Breast epithelium (tissue), 4 donors: ENCODE measurements at places on chromosomes 16 and 17. TPM values are rescaled to one million over a fixed set of nuclear protein-coding genes. Genes with fewer than 3 reads are reported as not detected.
A peak's percentile ranks its signal among the peaks of the same experiment; 100 is the strongest.

DNA sequence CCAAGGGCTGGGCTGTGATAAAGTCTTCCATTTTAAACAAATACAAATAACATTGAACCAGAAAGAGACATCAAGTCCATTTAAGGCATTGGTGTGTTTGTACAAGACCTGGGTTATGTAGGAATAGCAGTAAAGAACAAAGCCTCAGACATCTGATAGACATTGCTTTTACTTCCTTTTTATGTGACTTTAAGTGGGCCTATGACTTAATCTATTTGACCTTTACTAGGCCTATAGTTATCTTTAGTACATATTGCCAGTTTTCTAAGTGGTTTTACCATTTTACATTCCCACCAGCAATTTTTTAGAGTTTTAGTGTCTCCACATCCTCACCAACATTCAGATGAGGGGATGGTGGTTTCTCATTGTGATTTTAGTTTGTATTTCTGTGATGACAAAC is 298.8 kb downstream of the ZFHX3 start:
- H3K27ac ChIP-seq, result no peak overlapping the region
- H3K27me3 ChIP-seq, result no peaks in the 10 kb centered on the region
- H3K4me1 ChIP-seq, result no peaks in the 10 kb centered on the region
- H3K36me3 ChIP-seq, result no peaks in the 10 kb centered on the region
- no peak overlapping the region for H3K4me3 ChIP-seq
- DNase-seq, result no peak

- no peaks in the 10 kb centered on the region for H3K36me3 ChIP-seq
- peak overlapping the region; percentile 95 for H3K27ac ChIP-seq
- no peak for DNase-seq
- H3K4me1 ChIP-seq, result peaks cover 3% of the 10 kb centered on the region
These were observed 663 bp downstream of the CYB5D1 start for GRCh38 chr17:7858522-7858810.

KRTAP4-12 gene
- total RNA-seq, result not detected

DNA sequence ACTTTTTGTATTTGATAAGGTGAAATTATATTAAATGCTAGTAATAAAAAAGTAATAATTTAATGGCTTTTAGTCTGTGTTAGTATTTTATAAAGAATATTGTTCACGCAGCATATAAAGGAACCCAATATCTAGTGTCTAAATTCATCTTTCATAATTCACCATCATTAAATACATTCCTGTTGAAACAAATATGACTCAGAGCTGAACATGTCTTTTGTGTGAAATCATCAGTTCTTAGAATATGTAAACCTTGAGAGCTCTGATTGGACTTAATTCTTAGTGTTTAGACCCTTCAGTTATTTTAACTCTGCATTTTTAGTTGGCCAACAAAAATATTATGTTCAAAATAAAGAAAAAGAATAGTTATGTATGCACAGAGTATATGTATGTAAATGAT is 71.8 kb downstream of the ABHD15 start:
- DNase-seq, result no peak
- H3K4me1 ChIP-seq, result no peaks in the 10 kb centered on the region
- H3K4me3 ChIP-seq, result no peak overlapping the region
- H3K36me3 ChIP-seq, result peaks cover 6% of the 10 kb centered on the region
- no peak overlapping the region for H3K27ac ChIP-seq

DNA sequence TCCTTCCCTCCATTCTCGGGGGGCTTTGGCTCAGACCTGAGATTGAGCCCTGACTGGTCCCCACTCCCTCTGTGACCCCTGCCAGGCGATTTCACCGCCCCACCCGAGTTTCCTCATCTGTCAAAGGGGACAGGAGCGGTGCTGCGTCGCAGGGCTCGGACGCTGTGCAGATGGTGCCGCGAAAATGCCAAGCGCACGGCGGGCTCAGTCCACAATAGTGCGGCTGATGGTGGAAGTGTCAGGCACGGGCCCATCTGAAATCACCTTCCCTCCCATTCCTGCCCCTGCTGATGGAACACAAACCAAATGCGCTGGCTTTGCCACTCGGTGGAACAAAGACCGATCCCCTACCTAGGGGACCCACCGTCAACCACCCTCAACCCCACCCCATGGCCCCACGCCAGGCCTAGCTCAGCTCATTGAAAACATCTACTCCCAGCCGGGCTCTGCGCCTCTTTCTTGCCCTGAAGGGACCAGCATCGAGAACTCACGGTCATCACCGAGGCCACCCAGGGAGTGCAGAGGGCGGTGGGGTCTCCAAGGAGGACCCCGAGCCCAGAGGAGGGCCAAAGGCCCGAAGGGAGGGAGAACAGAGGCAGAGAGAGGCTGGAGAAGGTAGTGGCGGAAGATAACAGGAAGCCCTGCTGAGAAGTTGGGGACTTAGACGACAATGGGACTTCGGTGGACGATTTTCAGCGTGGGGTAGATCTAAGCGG is 1.4 kb downstream of the CARHSP1 start:
- peak overlapping the region; percentile 79 for H3K4me3 ChIP-seq
- H3K27ac ChIP-seq, result peak overlapping the region; percentile 83
- H3K4me1 ChIP-seq, result no peaks in the 10 kb centered on the region
- no peaks in the 10 kb centered on the region for H3K36me3 ChIP-seq

DNA sequence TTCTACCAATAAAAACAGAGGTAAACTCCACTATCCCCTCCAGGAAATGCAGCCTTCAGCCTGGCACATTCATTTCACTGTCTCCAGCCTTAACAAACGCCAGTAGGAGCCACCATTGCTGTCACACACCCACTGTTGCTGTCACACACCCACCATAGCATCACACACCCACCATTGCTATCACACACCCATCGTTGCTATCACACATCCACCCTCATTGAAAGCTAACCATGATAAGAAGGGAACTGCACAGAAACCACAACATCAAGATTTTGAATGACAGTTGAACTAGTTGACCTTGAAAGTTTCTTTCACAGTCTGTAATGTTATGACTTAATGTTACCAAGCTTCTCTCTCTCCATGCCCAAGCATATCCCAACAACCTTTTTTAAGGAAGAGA is 38.1 kb downstream of the SHCBP1 start:
- H3K27me3 ChIP-seq, result no peaks in the 10 kb centered on the region
- no peaks in the 10 kb centered on the region for H3K36me3 ChIP-seq

CHAD gene
- total RNA-seq, result 5.6 TPM

GRCh38 chr16:70665113-70665694 is 18.8 kb downstream of the IL34 start:
- H3K4me1 ChIP-seq, result no peaks in the 10 kb centered on the region
- no peaks in the 10 kb centered on the region for H3K27me3 ChIP-seq
- no peak overlapping the region for H3K27ac ChIP-seq
- no peak for DNase-seq

TMC5 gene
- 28.8 TPM for total RNA-seq

CBFA2T3 gene
- 0.88 TPM for total RNA-seq

DNA sequence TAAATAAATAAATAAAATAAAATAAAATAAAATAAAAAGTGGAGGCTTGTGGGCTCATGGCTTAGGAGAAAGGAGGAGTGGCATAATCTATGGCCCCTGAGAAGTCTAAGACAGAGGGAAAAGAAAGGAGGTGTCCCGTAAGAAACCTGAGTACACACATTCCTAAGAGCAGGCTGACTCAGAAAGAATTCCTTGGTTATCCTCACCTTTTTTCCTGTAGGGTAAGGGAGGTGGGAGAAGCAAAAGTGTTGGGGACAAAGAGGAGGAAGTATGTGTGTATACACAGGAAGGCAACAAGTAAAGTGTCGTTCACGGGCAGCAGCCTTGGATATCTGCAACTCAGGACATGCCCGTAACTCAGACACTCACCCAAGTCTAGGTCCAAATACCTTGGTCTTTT is 29.3 kb downstream of the MARF1 start:
- H3K27ac ChIP-seq, result no peak overlapping the region
- no peak overlapping the region for H3K4me3 ChIP-seq
- no peaks in the 10 kb centered on the region for H3K4me1 ChIP-seq
- no peak for DNase-seq
- no peaks in the 10 kb centered on the region for H3K27me3 ChIP-seq
- peaks cover 11% of the 10 kb centered on the region for H3K36me3 ChIP-seq

DNA sequence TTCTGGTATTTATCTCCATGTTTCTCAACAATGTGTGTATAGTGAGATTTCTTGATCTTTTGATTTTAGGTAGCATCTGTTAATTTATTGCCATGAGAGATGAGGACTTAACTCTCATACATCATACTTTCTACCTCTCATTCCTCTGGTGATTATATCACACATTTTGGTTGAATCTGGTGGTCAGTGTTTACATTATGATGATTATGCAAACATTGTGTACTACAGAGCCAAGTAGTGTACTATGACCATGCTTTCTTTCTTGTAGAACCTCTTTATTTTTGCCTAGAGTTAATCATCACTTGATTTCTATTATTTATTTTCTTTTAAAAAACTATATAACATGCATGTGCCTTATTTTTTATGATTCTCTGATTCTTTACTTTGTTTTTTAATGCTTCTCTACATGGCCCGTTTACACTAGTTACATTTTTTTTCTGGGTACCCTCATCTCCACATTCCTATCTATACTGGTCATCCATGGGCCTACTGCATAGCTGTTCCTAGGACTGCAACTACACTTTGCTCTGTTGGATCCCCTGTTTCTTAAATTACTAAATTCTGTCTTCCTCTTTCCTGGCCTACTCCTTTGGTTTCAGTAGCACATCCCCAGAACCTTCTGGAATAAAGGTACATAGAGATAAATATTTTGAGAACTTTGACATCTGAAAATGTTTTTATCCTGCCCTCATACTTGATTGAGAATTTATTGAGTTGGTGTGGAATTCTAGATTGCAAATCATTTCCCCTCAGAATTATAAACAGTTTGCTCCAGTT is 63.0 kb upstream of the LRRC37A3 start:
- H3K4me3 ChIP-seq, result no peak overlapping the region
- H3K27me3 ChIP-seq, result no peaks in the 10 kb centered on the region
- DNase-seq, result no peak
- H3K27ac ChIP-seq, result no peak overlapping the region
- no peaks in the 10 kb centered on the region for H3K36me3 ChIP-seq

LSM12 gene
- 45.4 TPM for total RNA-seq

- H3K27ac ChIP-seq, result no peak overlapping the region
- no peaks in the 10 kb centered on the region for H3K4me1 ChIP-seq
- no peaks in the 10 kb centered on the region for H3K36me3 ChIP-seq
- H3K4me3 ChIP-seq, result no peak overlapping the region
- no peaks in the 10 kb centered on the region for H3K27me3 ChIP-seq
- DNase-seq, result no peak
These were observed 26.4 kb upstream of the KLHDC4 start for GRCh38 chr16:87792205-87792565.

ZNF200 gene
- total RNA-seq, result 3.5 TPM

G6PC1 gene
- not detected for total RNA-seq

SLC5A10 gene
- 0.29 TPM for total RNA-seq

- peaks cover 6% of the 10 kb centered on the region for H3K36me3 ChIP-seq
- H3K27ac ChIP-seq, result no peak overlapping the region
- DNase-seq, result no peak
These were observed 26.4 kb downstream of the CCDC57 start for GRCh38 chr17:82186221-82186620.

- no peaks in the 10 kb centered on the region for H3K27me3 ChIP-seq
- no peak overlapping the region for H3K4me3 ChIP-seq
- no peaks in the 10 kb centered on the region for H3K4me1 ChIP-seq
- H3K36me3 ChIP-seq, result no peaks in the 10 kb centered on the region
These were observed 11.8 kb upstream of the SULT1A1 start for GRCh38 chr16:28621481-28622155.

NPW gene
- total RNA-seq, result not detected

C17orf50 gene
- total RNA-seq, result not detected

CHST5 gene
- 0.15 TPM for total RNA-seq

KRTAP9-4 gene
- not detected for total RNA-seq

DNA sequence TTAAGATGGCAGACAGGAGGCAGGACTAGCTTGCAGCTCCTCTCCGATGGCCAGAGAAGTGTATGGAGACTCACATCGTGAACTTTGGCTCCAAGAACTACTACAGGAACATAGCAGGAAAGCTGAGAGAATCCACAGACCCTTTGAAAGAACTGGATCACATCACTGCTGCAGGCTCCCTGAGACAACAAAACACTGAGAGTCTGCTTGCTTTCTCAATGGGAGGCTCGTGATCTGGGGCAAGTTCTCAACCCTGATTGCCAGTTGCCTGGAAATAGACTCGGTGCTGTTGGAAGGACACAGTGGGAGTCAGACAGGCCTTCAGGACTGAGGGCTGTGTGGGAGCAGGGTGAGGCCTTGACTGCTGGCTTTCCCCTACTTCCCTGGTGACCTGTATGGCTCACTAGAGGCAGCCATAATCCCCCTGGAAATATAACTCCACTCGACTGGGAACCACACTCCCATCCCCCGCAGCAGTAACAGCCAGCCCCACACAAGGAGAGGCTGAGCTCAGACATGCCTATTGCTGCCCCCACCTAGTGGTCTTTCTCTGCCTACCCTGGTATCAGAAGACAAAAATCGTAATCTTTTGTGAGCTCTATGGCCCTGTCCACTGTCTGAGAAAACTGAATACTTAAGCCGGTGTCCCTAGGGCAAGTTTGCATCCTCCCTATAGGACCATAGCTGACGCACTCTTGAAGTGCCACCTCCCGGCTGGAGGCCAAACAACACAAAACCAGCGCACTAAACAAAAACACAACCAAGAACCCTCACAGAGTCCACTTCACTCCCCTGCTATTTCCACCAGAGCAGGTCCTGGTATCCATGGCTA is 238.4 kb downstream of the CEP112 start:
- H3K27ac ChIP-seq, result no peak overlapping the region
- H3K36me3 ChIP-seq, result no peaks in the 10 kb centered on the region
- no peak overlapping the region for H3K4me3 ChIP-seq
- no peaks in the 10 kb centered on the region for H3K27me3 ChIP-seq
- no peak for DNase-seq
- H3K4me1 ChIP-seq, result no peaks in the 10 kb centered on the region

- peaks cover 12% of the 10 kb centered on the region for H3K4me1 ChIP-seq
- H3K4me3 ChIP-seq, result no peak overlapping the region
- peak overlapping the region; percentile 75 for H3K27ac ChIP-seq
- no peaks in the 10 kb centered on the region for H3K27me3 ChIP-seq
These were observed 47.1 kb downstream of the TEX2 start for GRCh38 chr17:64216000-64216337.

DNA sequence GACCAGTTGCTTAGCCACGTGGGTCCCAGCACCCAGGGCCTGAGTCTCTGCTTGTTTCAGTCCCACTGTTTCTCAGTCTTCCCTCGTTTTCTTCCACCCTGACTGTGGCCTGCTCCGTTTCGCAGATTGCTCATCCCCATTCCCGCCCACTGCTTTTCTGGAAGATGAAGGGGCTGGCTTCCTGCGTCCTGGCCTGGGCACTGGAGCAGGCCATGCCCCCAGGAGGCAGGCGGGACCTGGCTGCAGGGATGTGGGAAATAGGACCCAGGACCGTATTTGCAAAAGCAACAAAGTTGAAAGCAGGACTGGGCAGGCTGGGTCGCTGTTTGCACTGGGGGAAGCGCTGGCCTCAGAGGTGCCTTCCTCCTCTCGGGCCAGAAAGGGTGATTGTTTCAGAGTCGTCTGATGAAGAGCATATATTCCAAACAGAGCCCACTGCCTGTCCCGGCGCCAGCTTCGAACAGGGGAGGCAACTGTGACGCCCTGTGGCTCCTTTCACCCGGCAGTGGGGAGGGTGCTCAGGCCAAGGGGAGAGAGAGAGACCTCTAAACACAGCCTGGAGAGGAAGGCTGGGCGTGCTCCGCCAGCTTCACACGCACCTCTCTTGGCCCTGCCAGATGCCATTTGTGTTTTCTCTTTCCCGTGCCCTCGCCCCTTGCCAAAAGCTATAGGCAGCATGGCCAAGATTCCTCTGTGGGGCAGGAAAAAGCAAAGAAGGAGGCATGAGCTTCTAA is 108.6 kb downstream of the CMIP start:
- peak overlapping the region; percentile 85 for H3K27ac ChIP-seq
- H3K36me3 ChIP-seq, result no peaks in the 10 kb centered on the region
- H3K4me3 ChIP-seq, result no peak overlapping the region
- no peak for DNase-seq
- H3K27me3 ChIP-seq, result no peaks in the 10 kb centered on the region
